Stimulated activated CD4-positive, alpha-beta T cell treated with anti-CD3 and anti-CD28 coated beads, Interleukin-1b, Interleukin-23, amount 100 ng/mL, for 24 hours (primary cell): ENCODE measurements at places on chromosomes 16 and 17.

DNA sequence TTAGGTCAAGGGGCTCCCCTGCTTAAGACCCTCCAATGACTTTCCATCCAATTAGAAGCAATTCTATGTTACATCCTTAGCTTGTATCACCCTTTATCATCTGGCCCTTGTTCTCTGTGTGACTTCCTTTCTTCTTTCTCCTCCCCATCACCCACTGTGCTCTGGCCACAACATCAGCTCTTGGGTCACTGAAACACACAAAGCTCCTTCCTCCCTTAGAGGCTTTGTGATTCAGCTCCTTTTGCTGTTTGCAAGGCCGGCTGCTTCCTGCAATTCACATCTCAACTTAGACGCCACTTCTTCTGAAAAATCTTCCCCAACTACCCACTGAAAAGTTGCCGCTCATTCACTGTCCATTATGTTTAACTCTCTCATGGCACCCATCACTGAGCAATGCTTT, 130.9 kb upstream of the CACNG3 start:
- no peak for DNase-seq

GRCh38 chr17:40471846-40472732, 28.8 kb downstream of the IGFBP4 start:
- DNase-seq = no peak

DNA sequence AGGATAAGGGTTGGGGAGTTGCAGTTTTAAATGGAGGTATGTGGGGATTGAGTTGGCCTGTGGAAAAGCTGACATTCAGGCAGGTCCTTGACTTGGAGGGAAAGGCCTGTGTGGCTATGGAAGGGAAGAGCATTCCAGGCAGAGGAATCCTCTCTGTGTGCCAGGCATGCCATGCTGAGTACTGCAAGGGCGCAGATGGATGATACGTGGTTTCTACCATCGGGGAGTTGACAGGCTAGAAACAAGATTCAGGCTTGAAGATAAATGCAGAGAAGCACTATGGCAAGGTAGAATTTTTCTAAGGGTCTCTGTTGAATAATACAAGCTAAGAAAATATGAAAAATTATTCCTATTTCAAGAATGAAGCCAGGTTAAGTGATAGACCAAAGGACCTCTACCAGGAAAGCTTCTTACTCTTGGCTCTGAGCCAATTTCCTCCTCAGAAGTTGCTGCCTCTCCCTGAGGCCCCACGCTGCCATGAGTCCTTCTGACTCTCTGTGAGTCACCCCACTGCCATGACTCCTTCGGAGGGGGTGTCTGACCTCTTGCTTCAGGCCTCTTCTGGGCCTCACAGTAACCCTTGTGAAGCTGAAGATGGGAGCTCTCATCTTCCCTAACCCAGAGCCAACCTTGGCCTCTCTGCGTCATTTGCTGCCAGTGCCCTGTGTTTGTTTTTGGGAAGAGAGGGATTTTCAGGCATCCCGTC, 75.8 kb downstream of the WNT3 start:
- no peak for DNase-seq

- no peak for DNase-seq
Measured at GRCh38 chr16:13307851-13308250, 406.5 kb downstream of the SHISA9 start.
